SHP77 (cell line): ENCODE measurements at places on chromosomes 7 and 10.

- DNase-seq: no peak
These were observed 2.2 kb upstream of the DNA2 start for GRCh38 chr10:68474021-68474420.

DNA sequence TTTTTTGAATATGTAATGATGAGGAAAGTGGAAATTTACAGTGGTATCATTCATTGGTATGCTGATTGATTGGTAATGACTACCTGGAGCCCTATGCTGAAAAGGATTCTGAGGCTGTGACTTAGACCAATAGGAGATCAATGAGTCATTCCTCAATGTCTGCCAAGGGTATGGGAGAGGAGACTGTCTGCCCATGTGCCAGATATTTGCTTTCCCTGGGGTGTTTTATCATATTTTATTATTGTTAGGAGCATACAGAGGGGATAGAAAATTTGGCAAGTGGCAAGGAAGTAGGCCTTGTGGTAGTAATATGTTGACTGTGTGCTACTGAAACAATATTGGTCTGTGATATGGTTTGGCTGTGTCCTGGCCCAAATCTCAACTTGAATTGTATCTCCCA is 54.8 kb downstream of the ASAH2B start:
- DNase-seq: no peak

GRCh38 chr10:131090761-131091661 is 220.5 kb downstream of the TCERG1L start:
- DNase-seq: no peak

DNA sequence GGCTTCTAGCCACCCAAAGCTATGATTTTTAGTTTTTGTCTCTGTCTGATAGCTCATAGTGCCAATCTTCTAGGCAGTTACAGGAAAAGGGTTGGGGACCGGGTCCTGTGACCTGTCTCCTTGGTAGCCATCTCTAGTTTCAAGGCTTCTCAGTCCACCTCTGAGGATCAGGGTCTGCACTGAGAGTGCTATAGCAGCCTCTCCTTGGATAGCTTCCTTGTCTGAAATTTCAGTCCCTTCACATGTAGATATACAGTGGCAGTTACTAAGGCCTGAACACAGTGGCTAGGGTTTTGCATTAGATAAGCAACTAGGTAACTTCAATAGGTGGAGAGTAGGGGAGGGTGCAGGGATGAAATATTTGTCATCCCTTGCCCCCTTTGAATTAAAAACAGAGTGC is 321.3 kb downstream of the SEMA3D start:
- DNase-seq: no peak

GRCh38 chr7:106887421-106887820 is 22.3 kb downstream of the PIK3CG start:
- DNase-seq: no peak
